ENCODE measurements at places on chromosomes 5 and 9. TPM values are rescaled to one million over a fixed set of nuclear protein-coding genes. Genes with fewer than 3 reads are reported as not detected.
A peak's percentile ranks its signal among the peaks of the same experiment; 100 is the strongest.

- DNase-seq, result no peak
Measured at GRCh38 chr9:133239533-133240090, 30.6 kb upstream of the OBP2B start.

DNA sequence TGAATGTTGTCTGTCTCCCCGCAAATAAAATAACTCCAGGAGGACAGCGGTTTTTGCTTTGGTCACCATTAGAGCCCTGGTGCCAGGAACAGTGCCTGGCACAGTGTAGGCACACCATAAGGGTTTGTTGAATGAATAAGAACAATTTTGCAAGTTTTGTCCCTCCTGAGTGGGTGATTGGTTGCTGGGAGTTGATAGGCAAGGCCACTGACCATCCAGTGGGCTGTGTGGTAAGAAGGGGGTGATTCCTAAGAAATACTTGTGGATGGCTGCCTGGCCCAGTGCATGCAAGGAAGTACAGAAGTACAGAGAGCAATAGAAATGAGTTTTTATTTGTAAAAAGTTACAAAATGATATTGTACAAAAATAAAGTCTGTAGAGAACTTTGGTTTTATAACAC lies 27.5 kb downstream of the GDNF start:
- DNase-seq, result no peak

GRCh38 chr5:170307575-170308465 lies 10.2 kb upstream of the LCP2 start:
- peak; percentile 98 for DNase-seq

Gene RIGI
- 3.0 TPM for total RNA-seq

Gene ELOVL7
- 10.3 TPM for total RNA-seq

DNA sequence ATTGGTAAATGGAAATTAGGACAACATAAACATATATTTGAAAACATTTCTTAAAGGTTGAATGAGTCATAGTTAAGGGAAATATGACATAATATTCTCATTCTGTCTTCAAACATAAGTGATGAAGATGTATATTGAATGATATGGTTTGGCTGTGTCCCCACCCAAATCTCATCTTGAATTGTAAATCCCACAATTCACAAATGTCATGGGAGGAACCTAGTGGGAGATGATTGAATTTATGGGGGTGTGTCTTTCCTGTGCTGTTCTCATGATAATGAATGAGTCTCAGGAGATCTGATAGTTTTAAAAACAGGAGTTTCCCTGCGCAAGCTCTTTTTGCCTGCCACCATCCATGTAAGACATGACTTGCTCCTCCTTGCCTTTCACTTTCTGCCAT lies 104.4 kb upstream of the MPDZ start:
- DNase-seq, result no peak

- peak; percentile 93 for DNase-seq
Measured at GRCh38 chr9:133459476-133460404, at the start of gene CACFD1. Gene CACFD1 (plus strand): TSS chr9:133459978. CDS start chr9:133460067, 89 bp downstream.

All from MCF 10A (cell line).